ENCODE measurements at places on chromosomes 6 and 20. TPM values are rescaled to one million over a fixed set of nuclear protein-coding genes. Genes with fewer than 3 reads are reported as not detected.

DNA sequence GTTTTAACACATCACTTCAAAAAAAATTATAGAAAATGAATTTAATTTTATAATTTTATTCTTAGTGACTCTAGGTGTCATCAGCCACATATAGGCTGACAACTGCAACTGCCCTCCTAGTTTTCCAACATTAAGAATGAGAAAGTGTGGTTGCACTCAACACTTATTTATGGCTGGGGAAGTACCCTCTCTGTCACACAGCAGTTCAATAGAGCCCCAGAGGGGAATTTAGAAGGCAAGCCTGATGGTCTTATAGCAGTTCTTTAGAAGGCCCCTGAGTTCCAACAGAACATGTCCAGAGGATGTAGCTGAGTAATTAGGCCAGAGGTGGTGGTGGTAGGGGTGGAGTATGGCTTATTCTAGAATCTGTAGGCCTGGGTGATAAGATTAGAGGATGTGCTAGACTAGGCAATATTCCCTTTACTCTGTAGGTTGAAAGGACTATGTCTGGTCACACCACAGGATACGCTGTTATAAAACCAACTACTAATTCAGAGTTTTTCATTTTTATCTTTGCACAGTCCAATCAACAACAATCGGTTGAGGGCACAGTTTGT, 226.5 kb upstream of the CITED2 start:
- no peaks in the 10 kb centered on the region for H3K4me1 ChIP-seq
- H3K36me3 ChIP-seq: no peaks in the 10 kb centered on the region
- no peaks in the 10 kb centered on the region for H3K27me3 ChIP-seq

DNA sequence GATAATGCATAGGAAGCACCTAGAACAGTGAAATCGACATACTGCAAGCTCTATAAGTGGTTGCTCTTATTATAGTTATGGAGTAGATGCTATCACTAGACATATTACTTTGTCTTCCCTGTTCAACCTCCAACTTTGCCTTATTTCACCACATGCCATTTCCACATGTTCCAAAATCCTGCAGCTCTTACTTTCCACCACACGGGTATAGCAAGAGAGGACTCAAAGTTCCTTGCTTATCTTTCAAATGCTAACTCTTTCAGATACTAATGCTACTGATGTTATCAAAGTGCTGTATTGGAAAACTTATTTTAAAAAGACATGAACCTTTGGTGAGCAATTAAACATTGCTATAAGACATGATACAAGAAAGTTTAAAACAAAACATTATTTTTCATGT, 1130.1 kb downstream of the HACE1 start:
- H3K27ac ChIP-seq: no peak overlapping the region
- H3K4me1 ChIP-seq: no peaks in the 10 kb centered on the region
- no peaks in the 10 kb centered on the region for H3K36me3 ChIP-seq
- no peaks in the 10 kb centered on the region for H3K27me3 ChIP-seq

DNA sequence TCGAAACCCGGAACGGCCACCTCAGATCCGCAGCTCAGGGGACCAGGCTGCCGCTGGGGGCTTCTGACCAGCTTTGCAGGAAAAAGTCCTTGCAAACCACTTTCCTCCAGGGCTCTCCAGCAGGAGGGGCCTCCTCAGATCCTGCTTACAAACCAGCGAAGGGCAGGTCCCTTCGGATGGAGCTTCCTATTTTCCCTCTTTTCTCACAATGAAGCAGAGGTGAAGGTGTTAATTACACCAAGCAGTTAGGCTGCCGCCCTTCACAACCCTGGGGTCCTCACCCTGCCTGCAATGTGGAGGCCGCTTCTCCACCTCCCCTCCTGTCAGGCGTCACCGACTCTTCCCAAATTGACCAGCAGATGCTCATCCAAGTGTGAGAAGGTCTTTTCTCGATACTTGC, 5.7 kb downstream of the ARHGAP40 start:
- H3K36me3 ChIP-seq: no peaks in the 10 kb centered on the region
- H3K27ac ChIP-seq: no peak overlapping the region
- no peaks in the 10 kb centered on the region for H3K4me1 ChIP-seq
- DNase-seq: no peak
- H3K4me3 ChIP-seq: no peak overlapping the region

DNA sequence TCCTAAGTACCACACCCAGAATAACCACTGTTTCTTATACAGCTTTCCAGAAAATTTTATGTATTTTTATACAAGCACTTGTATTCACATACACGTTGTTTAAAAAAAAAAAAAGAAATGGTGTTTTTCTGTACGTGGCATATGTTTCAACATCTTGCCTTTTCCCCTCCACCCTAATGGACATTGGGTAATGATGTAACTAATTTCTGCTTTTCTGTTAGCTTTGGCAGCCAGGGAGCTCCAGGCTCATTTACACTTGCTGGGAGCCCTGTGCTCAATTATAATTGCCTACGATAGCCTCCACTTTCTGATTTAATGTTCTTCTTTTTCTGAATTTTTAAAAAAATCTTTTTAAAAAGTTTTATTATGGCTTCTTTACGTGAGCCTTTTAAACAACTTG, 352.4 kb downstream of the UTRN start:
- no peak overlapping the region for H3K27ac ChIP-seq
- no peaks in the 10 kb centered on the region for H3K4me1 ChIP-seq
- no peak overlapping the region for H3K4me3 ChIP-seq
- no peaks in the 10 kb centered on the region for H3K27me3 ChIP-seq
- H3K36me3 ChIP-seq: no peaks in the 10 kb centered on the region
- DNase-seq: no peak

- H3K4me3 ChIP-seq: no peak overlapping the region
- no peaks in the 10 kb centered on the region for H3K4me1 ChIP-seq
- no peaks in the 10 kb centered on the region for H3K36me3 ChIP-seq
- H3K27me3 ChIP-seq: no peaks in the 10 kb centered on the region
Observed at GRCh38 chr6:154989448-154989847, 5.7 kb upstream of the TIAM2 start.

DNA sequence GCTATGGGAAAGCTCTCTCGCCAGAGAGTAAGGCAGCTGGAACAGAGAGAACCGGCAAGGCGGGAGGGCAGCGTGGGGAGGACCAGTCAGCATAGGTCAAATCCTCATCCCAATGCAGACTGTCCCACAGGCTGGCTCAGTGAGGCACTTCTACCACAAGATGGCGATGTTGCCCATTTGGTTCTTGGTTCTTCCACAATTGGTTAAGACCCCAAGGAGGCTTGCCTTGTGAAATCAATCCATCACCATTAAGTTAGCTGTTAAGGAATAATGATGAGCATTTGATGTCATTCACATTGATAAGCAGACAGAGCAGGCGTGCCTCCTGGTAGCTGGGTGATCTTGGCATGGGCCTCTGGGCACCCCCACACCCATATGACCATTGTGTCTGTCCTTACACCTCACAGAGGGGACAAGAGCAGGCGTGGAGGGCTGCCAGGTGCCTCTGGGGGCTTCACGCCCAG, 2.4 kb downstream of the CSTL1 start:
- no peaks in the 10 kb centered on the region for H3K4me1 ChIP-seq
- DNase-seq: peak; percentile 80
- H3K36me3 ChIP-seq: no peaks in the 10 kb centered on the region
- no peak overlapping the region for H3K27ac ChIP-seq

- no peaks in the 10 kb centered on the region for H3K4me1 ChIP-seq
- H3K27ac ChIP-seq: no peak overlapping the region
- DNase-seq: no peak
- no peaks in the 10 kb centered on the region for H3K27me3 ChIP-seq
- H3K36me3 ChIP-seq: no peaks in the 10 kb centered on the region
- H3K4me3 ChIP-seq: no peak overlapping the region
Observed at GRCh38 chr20:42074944-42075343, 456.8 kb upstream of the CHD6 start.

DNA sequence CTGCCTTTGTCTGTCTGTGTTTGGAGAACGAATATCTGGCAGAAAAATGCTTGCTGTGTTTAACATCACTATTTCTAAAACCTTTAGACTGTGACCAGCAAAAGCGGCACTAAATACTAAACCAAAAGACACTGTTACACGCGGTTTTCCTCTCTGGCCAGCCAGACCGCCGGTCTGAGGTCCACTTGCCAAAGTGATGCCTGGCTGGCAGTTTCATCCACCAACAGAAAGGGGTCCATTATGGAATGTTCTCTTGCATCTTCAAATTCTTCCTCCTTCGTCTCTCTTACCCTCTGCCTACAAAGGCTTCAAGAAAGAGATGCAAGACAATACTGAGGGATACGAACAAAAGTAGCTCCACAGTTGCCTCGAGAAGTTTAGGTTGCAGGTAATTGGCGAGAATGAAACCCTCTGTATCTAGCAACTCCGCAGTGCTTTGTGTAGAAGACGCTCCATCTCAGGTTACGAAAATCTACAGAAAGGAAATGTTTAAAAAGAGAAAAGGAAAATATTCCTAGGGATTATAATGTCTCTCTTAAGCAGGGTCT, 176.6 kb downstream of the TRIM27 start:
- H3K4me3 ChIP-seq: peak overlapping the region; percentile 42
- no peaks in the 10 kb centered on the region for H3K36me3 ChIP-seq
- peak; percentile 29 for DNase-seq
- H3K4me1 ChIP-seq: no peaks in the 10 kb centered on the region
- no peak overlapping the region for H3K27ac ChIP-seq
- H3K27me3 ChIP-seq: no peaks in the 10 kb centered on the region

GRCh38 chr6:143677577-143677890, 231 bp upstream of the PHACTR2 start:
- H3K36me3 ChIP-seq: no peaks in the 10 kb centered on the region
- peaks cover 5% of the 10 kb centered on the region for H3K4me1 ChIP-seq
- peak overlapping the region; percentile 54 for H3K4me3 ChIP-seq
- DNase-seq: no peak

- DNase-seq: no peak
- peaks cover 29% of the 10 kb centered on the region for H3K4me1 ChIP-seq
- no peak overlapping the region for H3K27ac ChIP-seq
Observed at GRCh38 chr20:52010541-52010940, 181.0 kb downstream of the ZFP64 start.

GRCh38 chr6:45663251-45664221, 285.8 kb upstream of the SUPT3H start:
- no peak overlapping the region for H3K27ac ChIP-seq
- DNase-seq: no peak
- H3K27me3 ChIP-seq: no peaks in the 10 kb centered on the region

DNA sequence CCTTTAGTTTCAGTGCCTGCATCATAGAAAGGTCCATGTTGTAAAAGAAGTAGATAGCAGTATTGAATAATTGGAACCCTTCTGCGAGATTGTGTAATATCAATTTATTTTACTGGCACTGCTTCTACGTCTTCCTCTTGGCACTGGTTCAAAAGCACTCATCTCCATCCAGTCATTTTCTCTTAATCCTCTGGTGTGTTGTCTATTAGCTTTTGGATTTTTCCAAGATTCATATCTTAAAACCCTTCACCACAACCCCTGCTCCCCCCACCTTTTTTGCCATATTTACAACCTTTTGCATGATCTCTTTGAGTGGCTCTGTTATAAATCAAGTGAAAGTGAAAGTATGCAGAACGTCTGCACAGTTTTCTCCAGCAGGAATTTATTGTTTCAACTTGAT, 76.6 kb upstream of the HSF2 start:
- H3K27ac ChIP-seq: no peak overlapping the region
- H3K4me3 ChIP-seq: peak overlapping the region; percentile 30
- H3K36me3 ChIP-seq: no peaks in the 10 kb centered on the region
- H3K27me3 ChIP-seq: no peaks in the 10 kb centered on the region

DNA sequence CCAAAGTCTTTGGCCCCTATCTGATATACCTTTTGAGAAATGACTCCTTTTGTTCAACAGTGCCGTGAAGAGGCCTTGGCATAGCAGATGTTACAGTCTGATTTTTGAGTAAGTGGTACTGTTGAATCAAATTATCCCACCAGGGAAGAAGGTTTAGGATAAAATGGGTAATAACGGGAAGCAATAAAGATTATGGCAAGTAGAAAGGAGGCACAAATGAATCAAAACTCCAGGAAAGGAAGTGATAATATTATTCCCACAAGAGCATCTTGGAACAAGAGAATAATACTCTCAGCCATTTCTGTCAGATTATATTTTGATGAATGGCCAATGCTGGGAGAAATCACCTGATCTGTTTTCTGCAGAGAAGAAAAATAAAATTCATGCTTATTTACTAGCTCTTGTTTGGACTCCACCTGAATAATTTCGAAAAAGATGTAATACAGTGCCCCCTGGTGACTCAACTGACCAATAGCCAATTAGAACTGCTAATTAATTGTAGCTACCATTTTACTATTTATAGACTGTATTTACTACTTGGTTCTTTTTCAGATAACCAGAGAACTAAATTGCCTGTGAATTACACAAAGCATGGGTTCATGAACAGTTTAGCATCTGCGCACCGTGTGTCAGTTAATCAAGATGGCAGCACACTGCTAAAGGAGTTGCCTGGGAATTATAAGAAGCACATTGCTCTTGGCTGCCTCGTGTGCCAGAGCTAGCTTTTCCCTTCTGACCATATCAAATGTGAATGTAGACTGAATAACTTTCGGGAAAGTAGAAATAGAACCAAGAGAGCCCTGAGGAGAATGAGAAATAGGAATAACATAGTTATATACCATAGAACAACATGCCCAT, 78.5 kb upstream of the TRDN start:
- peak overlapping the region; percentile 71 for H3K27ac ChIP-seq
- peaks cover 29% of the 10 kb centered on the region for H3K4me1 ChIP-seq
- no peaks in the 10 kb centered on the region for H3K27me3 ChIP-seq
- no peaks in the 10 kb centered on the region for H3K36me3 ChIP-seq
- H3K4me3 ChIP-seq: no peak overlapping the region

GRCh38 chr6:95819461-95819860, 196.3 kb upstream of the FUT9 start:
- no peak overlapping the region for H3K4me3 ChIP-seq
- no peak overlapping the region for H3K27ac ChIP-seq
- no peaks in the 10 kb centered on the region for H3K27me3 ChIP-seq
- H3K4me1 ChIP-seq: no peaks in the 10 kb centered on the region
- no peaks in the 10 kb centered on the region for H3K36me3 ChIP-seq

GRCh38 chr6:36804563-36804962, 34.7 kb downstream of the CPNE5 start:
- H3K27me3 ChIP-seq: no peaks in the 10 kb centered on the region
- no peak overlapping the region for H3K4me3 ChIP-seq
- H3K27ac ChIP-seq: no peak overlapping the region
- DNase-seq: no peak
- no peaks in the 10 kb centered on the region for H3K36me3 ChIP-seq

GRCh38 chr20:56842056-56842455, 212.9 kb downstream of the TFAP2C start:
- H3K36me3 ChIP-seq: no peaks in the 10 kb centered on the region
- H3K27me3 ChIP-seq: peaks cover 22% of the 10 kb centered on the region
- H3K4me1 ChIP-seq: no peaks in the 10 kb centered on the region
- no peak overlapping the region for H3K4me3 ChIP-seq
- no peak overlapping the region for H3K27ac ChIP-seq

RIPPLY2 gene
- total RNA-seq: 4.0 TPM

PNRC1 gene
- 36.1 TPM for total RNA-seq

XKR7 gene
- 0.04 TPM for total RNA-seq

GTF2H4 gene
- 45.9 TPM for total RNA-seq

GTSF1L gene
- total RNA-seq: not detected

STMN3 gene
- total RNA-seq: 128 TPM

TINAG gene
- total RNA-seq: not detected

GABRR1 gene
- total RNA-seq: 0.67 TPM

TGM2 gene
- 0.85 TPM for total RNA-seq
